ENCODE measurements at places on chromosomes 1 and 21.

GRCh38 chr1:247376659-247377058 is 39.3 kb upstream of the NLRP3 start:
- DNase-seq, result no peak

GRCh38 chr1:113930499-113931161 is 1.5 kb downstream of the HIPK1 start:
- DNase-seq, result peak; percentile 79

- DNase-seq, result peak; percentile 16
These were observed 116.2 kb downstream of the HMCN1 start for GRCh38 chr1:185850366-185850765.

DNA sequence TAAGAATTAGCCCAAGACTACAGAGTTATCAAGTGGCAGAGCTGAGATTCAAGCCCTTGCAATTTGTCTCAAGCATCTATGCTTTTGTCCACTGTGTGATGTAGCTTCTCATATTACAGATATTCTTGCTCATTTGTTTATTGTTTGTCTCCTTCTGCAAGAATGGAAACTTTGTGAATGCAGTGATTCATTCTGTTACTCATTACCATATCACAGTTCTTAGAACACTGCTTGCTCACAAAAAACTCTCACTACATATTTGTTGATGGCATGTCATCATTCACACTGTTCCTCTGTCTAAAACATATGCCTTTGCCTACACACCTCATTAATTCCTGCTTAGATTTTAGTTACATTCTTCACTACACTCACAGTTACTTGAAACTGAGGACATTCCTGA is 1198.9 kb downstream of the PLA2G4A start:
- peak; percentile 7 for DNase-seq

DNA sequence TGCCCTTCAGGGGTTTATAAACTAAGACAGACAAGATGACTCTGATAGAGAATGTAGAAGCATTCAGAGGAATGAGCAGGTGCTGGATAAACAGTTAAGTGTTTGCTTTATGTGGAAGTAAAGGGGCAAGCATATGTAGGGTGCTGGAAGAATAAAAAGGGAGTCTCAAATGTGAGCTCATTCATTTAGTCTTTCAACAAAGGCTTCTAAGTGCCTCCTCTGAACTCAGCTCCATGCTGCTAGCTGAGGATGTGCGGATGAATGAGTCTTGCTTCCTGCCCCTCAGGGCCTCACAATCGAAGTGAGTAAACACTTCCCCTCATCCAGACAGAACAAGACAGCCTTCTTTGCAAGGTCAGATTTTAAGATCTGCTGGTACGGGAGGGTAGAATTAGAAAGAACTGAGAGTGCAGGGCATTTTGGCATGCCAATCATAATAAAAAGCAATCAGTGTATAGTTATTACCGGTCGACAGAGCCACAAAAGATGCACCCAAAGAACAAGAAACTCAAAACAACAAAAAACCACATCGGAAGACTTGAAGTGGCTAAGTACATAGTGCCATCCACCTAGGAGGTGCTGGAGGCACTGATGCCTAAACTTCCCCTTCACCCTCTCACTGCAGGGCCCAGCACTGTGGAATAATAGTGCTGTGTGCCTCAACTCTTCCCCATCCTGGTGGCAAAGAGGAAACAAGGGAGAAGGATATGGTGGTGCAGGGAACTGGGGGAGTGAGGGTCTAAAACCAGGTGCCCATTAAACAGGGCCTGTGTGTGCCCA is 69.8 kb downstream of the TNR start:
- DNase-seq, result no peak

DNA sequence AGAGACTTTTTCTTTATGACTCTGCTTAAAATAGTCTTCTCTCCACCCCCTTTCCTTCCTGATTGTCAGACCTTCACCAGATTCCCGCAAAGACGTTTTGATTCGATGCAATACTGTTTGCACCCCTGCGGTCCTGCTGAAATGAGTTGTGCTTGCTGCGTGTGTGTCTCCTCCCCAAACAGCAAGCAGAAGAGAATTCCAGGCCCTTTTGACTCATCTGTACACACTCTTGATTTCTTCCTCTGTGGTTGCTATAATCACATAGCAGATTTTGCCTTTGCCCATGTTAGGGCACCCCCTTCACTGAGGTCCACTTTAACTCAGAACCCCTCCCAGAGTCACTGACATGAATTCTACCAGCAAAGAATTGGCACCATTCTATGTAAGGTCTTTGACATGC is 136.5 kb downstream of the ZZZ3 start:
- no peak for DNase-seq

DNA sequence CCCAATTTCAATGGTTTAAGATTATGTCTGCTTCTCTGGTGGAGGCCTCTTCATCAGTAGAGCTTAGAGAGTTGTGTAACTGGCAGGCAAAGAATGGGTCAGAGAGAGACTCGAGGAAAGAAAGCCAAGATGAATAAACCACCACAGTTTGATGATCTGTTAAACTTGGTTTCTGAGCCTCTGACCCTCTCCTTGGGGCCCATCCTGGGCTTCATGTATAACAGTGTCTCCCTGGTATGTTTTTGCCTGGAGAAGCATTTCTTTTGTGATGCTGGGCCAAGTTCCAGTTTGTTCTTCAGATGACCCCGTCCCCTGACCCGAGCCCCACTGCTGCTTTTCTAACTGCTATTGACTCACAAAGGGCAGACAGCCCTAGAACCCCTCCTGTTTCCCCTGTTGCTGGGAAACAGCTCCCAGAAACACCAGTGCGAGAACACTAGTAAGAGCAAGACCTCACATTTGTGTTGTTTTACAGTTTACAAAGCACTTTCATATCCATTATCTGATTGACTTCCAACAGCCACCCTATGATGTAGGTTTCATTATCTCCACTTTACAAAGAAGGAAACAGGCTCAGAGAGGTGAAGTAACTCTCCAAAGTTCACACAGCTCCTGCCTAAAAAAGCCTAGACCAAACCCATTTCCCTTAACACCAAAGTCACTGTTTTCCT is 9.0 kb downstream of the CD2 start:
- no peak for DNase-seq

- no peak for DNase-seq
These were observed 102.9 kb downstream of the DENND1B start for GRCh38 chr1:197672347-197672746.

DNA sequence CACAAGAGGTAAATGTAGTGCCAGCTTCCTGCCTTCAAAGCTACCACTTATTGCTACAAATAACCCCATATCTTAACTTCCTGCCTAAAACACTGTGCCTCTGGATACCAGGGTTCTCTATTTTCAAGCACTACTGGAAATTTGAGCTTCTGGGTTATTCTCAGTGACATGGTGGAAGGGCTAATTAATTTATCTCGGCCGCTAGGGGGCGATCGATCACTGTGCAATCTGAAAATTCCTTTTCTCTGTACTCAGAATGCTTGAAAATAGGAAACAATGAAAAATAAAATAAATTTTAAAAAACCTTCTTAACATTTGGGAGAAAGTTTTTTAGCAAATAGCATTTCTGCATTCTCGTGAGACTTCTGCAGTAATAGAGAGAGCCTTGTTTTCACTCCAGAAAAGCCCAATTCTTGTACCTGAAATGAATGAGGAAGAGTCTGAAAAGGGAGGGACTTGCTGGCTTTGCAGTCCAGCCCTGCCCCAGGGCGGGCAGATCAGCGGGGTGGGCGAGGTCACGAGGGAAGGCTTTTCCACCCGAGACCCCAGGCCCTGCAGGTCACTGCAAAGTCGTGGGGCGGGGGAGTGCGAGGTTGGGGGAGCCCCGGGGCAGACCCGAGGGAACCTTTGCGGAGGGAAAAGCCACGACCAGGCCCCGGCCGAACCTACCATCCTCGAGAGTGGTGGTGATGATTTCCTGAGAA is 276.7 kb downstream of the PCP4 start:
- peak; percentile 32 for DNase-seq

GRCh38 chr1:33149453-33150190 is 32.2 kb downstream of the TRIM62 start:
- no peak for DNase-seq

- no peak for DNase-seq
These were observed 162.4 kb downstream of the PDE4B start for GRCh38 chr1:65955071-65955470.

GRCh38 chr1:116735246-116735645 is 19.0 kb upstream of the CD2 start:
- no peak for DNase-seq

- no peak for DNase-seq
These were observed 90.1 kb downstream of the DMRTB1 start for GRCh38 chr1:53549287-53549686.

GRCh38 chr1:166089804-166090203 is 77.0 kb downstream of the FAM78B start:
- DNase-seq, result no peak

GRCh38 chr1:3731583-3732433 is 20.4 kb upstream of the CCDC27 start:
- DNase-seq, result no peak

DNA sequence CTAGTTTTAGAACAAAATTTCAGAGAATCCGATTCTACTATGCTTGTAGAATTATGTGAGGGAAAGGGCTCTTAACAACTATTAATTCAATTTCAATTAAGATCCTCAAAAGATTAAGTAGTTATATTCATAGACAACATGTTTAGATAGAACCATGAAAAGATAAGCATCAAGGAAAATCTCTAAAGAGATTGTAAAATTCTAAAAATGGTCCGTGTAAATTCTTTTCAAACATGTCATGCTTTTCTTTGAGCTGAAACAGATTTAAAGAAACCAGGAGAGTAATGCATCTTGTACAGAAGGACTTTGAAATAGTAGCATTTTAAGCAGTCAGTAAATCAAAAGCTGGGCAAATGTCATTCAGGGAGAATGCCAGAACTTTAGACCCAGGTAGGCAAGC is 1080.6 kb upstream of the B3GALT2 start:
- no peak for DNase-seq

GRCh38 chr1:119635811-119636390 is 12.2 kb downstream of the ZNF697 start:
- DNase-seq, result no peak

DNA sequence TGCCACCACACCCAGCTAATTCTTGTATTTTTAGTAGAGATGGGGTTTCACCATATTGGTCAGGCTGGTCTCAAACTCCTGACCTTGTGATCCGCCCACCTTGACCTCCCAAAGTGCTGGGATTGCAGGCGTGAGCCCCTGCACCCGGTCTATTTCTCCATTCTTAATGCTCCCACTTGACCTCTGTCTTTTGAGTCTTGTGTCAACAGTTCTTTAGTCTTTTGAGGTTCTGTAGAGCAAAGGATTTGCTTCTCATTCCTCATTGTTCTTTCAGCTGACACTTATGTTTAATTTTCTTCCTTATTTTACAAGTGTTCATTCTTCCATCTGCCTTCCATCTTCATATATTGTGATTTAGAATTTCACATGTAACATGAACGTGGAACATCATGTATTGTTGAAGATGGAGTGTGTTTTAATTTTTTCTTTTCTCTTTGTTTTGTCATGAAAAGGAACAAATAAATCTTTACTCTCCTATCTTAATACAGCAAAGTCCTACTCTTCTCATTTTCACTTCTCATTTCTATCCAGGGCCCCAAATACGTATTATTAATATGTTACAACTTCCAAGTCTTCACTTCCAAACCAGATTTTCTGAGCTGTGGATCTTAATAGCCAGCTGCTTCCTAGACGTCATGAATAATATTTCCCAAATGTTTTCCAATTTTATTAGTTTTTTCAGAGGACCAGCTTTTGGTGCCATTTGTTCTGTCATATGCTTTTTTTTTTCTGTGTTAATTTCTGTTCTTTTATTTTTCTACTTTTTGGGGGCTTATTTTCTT is 16.9 kb downstream of the MTF2 start:
- DNase-seq, result no peak

DNA sequence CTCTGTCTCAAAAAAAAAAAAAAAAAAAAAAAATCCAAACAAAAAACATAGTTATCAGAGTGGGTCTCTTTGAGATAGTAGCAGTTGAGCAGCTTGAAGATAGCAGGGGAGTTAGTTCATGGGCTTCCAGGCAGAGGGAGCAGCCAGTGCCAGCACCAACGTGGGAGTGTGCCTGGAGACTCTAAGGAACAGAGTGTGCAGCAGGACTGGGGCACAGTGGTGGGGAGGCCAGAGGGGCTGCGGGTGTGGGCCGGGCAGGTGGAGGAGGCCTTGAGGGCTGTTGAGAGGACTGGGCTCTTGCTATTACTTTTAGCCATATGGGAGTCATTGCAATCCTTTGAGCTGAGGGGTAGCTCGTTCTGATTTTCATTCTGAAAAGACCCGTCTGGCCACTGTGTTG is 63.8 kb downstream of the RYR2 start:
- DNase-seq, result no peak

DNA sequence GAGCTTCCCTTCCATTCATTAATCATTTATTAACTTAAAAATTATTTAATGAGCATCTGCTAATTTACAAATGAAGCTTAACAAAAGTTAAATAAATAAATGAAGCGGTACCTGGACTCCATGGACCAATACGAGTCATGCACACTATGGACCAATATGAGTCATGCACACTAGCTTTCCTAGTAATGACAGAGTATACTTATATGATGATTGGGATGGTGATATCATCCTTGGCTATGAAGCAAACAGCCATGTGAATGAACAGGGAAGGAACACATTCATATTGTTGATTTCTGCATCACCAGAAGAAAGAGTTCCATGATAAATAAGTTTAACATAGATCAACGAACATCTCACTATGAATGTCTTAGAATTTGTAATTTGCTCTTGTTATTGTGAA is 109.9 kb downstream of the SPAG17 start:
- DNase-seq, result no peak

- DNase-seq, result no peak
These were observed 305.6 kb downstream of the PAPPA2 start for GRCh38 chr1:176768532-176768931.

DNA sequence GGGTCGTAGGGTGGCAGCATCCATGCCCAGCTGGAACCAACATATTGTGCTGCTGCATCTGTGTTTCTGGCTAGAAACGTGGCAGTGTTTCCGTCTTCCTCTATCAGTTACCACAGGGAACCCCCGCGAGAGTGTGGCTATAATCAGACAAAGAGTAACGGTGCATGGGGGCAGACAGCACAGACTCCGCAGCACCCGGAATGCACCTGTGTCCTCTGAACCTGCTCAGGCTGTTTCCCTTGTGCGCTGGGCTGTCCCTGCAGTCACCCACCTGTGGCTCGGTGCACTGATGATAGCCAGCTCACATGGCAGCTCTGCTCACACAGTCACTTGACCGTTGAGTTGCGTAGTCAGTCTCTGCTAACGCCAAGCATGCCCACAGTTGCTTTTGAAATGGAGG is 11.4 kb upstream of the PCBP3 start:
- no peak for DNase-seq

DNA sequence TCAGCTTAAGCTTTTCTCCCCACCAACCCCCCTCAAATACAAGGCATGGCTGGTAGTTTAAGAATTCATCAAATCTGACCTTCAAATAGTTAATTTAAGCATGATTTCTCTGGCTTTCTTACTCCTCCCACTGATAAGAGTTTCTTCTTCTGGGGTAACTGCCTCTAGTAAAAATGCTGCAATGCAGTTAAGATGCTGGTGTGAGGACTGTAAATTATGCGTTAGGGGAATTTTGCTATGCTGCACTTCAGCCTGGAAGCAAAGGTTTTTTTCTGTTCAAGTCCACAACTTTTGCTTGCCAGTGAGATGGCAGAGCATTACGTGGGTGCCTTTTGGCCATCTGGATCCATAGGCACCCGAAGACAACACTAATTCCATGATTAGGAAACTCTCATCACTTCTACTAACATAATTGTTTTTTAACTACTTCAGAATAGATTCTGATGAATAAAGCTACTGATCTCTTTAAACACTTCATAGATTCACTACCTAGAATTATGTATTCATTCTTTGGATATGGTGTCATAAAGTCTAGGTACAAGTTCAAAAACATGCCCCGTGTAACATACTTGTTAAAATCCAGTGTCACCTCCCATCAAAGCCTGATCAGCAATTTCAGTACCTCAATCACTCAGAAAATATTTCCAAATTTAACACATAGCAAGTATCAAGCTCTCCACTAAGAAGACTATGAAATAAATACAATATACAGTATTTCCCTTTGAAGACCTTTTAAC is 8.8 kb upstream of the SMYD2 start:
- DNase-seq, result no peak

Data from AG08396 (cell line).